Stimulated activated CD4-positive, alpha-beta T cell treated with anti-CD3 and anti-CD28 coated beads, Interleukin-4, amount 100 ng/mL, for 24 hours (primary cell): ENCODE measurements at places on chromosomes 7 and 10.

DNA sequence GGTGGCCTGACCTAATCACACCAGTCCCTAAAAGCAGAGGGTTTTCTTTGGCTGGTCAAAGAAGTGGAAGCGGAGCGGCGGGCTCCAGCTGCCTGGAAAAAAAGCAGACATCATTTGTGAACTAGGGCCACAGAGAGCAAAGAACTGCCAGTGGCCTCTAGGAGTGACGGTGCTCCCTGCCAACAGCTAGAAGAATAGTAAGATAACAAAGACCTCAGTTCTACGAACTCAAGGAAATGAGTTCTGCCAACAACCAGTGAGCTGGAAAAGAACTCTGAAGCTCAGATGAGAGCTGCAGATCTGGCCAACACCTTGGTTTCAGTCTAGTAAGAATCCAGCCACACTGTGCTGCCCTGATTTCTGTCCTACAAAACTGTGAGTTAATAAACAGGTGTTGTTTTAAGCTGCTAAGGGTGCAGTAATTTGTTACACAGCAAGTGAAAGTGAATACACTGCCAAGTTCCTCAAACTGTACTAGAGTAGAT lies 178.0 kb downstream of the SRPK2 start:
- DNase-seq: no peak

DNA sequence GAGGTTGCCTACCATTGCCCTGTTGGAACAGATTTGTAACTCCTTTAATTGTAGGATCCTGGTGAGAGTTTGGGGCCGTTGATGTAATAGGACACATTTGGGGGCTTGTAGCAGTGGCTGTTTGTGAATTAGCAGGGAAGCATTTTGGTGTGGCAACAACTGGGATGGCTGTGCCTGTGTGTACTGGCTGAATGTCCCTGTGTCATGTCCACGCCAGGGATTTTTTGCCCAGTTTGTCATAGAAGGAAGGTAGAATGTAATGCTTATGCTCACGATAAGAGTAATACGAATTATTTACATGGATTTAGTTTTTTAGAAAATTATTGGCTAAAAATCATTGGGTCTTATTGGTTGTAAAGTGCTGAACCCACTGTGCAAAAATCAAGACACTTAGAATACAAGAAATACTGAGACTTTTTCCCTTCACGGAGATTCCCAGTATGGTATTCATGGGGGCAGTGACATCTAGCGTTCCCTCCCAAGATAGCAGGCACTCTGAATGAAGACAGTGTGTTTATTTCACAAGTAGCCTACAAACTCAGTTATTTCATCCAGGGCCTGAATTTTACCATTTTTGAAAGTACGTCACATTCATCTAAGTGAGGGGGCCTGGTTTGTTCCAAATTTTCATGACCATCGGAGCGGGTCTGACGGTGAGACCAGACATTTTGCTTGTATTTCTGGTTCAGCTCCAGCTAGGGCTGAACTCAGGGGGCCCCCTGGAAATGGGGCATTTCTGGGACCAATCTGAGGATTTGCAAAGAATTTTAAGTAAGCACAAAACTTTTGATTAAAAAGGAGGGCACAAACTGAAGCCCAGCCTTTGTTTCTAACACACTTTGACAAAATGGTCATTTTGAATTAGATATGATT lies 74.7 kb downstream of the CACNB2 start:
- DNase-seq: no peak

- DNase-seq: peak; percentile 57
Measured at GRCh38 chr7:16644636-16645592, 640 bp downstream of the ANKMY2 start.

DNA sequence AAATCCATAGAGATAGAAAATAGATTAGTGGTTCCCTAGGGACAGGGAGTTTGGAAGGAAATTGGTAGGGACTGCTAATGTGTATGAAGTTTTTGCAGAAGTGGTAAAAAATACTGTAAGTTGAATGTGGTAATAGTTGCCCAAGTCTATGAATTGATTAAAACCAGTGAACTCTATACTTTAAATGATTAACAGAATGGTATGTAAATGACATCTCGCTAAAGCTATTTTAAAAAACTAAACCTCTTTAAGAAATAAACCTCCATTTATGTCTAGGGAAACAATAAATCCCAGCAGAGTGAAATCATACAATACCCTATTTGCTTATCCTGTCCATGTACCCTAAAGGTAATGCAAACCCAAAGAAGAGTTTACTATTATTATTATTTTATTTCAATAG lies 61.4 kb downstream of the IPMK start:
- no peak for DNase-seq
